ENCODE measurements at places on chromosomes 3 and 15.

DNA sequence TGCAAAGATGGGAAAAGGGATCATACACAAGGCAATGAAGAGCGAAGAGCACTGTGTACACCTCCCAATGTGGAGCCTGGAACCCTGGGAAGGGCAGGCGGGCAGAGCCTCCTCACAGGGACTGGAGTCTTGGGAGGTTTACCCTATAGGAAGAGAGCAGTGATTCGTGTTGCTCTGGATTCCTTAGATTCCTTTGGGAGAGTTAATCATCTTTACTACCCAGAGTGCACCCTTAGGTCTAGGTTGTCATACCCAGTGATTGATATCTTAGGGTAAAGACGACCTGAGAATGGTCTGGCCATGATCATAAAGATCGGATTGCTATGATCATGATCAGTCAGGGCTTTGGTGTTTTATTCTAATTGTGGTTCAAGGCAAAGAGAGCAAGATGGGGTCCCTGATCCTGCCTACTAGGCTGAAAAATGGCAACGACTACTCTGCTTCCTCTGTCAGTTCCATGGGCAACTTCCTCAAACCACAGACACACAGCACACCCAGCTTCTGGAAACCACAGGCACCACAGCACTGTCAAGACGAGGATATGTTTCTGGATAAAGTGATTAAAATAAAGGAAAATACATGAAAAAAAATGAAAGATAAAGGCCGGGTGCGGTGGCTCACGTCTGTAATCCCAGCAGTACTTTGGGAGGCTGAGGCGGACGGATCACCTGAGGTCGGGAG lies 20.4 kb upstream of the MAP6D1 start:
- DNase-seq: no peak

- DNase-seq: no peak
Observed at GRCh38 chr3:70064194-70064779, 64.8 kb downstream of the SAMMSON start.

- DNase-seq: no peak
Observed at GRCh38 chr15:73888224-73889041, 15.1 kb downstream of the TBC1D21 start.

DNA sequence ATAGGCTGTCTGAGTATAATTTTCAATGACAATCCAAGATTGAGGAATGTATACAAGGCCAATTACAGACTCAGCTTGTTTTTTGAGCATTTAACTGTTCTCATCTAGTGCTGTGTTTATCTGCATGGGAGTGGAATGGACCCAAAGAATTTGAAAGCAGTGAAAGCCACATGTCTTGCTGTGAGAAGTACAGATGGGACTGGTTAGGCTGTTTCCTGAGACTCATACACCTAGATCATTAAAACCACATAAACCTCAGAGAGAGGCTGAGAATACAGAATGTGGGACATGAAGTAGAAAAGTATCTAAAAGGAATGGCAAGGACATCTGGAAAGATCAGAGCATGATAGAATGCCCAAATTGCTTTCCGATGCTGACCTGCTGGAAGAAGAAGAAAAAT lies 224.6 kb downstream of the NLGN1 start:
- no peak for DNase-seq

- DNase-seq: no peak
Observed at GRCh38 chr3:131582438-131582837, 79.7 kb upstream of the MRPL3 start.

DNA sequence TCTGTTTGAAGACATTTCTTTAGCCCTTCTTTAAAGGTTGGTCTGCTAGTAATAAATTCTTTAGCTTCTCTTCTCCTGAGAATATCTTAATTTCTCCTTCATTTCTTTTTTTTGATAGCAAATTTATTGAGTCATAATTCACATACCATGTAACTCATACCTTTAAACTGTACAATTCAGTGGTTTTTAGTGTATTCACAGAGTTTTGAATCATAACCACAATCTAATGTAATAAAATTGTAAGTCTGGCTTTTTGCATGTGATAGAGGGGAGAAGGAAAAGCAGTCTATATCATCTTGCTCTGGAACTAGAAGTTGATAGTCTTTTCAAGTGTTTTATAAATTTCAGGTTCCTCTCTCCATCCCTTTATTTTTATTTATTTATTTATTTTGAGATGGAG lies 81.3 kb downstream of the APBA2 start:
- no peak for DNase-seq

DNA sequence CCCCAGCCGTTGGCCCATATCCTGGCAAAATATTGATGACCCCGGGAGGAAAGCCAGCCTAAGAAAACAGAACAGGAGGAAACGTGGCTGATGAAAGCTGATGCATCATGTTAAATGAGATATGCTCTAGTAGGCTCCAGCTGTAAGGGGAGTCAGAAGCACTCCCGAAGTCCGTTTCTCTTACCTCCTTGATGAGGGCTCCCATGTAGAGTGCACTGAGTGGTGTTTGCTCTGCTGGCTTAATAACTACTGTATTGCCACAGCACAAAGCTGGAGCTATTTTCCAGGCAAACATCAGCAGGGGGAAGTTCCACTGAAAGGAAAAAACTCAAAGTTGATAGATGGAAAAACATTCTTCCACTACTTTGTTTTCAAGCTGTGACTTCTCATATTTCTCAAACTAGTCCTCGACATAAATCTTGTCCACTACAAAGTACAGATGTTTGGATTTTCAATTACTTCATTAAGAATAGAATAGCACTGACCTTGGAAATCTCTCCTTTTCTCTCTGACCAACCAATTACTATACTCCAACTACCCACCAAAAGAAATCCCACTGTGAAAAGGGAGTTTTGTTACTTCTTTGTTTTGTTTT lies 72.7 kb downstream of the ALDH1A2 start:
- no peak for DNase-seq

GRCh38 chr3:141389703-141390102 lies 21.4 kb downstream of the ZBTB38 start:
- no peak for DNase-seq

- DNase-seq: no peak
Observed at GRCh38 chr15:48395521-48396011, 64.3 kb downstream of the DUT start.

- no peak for DNase-seq
Observed at GRCh38 chr3:29004885-29005599, 275.8 kb upstream of the RBMS3 start.

GRCh38 chr3:153752405-153753027 lies 368.7 kb upstream of the ARHGEF26 start:
- DNase-seq: no peak

DNA sequence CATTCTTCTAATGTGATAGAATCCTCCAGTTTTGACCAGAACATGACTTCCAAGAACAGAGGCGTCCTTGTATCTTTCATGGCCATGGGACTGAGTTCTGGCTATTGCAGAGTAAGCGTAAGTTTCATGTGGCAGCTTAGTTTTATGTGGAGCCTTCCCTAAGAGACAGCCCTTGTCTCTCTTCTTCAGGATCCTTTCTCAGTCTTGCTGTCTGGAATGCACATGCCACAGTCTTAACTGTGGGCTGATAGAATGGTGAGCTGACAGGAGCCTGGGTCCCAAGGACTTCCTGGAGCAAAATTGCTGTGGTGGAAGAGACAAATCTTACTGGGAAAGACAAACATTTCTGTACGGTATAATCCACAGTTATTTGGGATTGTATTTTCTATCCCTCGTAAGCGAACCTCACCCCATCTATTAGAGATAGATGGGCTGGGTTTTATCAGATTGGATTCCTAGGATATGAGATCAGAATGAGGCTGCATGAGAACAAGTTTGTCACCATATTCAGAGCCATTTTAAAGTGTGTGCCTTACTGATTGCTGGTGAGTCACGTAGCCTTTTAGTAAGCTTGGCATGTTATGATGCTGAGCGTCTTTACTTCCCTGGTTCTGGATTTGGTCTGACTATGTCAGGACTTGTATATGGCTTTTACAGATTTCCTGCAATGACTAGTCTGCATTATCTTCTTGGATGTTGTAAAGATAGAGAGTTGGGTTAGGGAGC lies 32.8 kb downstream of the CDIN1 start:
- no peak for DNase-seq

- no peak for DNase-seq
Observed at GRCh38 chr3:167930453-167930852, 165.3 kb downstream of the GOLIM4 start.

GRCh38 chr3:40502034-40502433 lies 3.8 kb upstream of the ZNF620 start:
- DNase-seq: no peak

- no peak for DNase-seq
Observed at GRCh38 chr15:61989667-61990066, 70.6 kb downstream of the VPS13C start.

DNA sequence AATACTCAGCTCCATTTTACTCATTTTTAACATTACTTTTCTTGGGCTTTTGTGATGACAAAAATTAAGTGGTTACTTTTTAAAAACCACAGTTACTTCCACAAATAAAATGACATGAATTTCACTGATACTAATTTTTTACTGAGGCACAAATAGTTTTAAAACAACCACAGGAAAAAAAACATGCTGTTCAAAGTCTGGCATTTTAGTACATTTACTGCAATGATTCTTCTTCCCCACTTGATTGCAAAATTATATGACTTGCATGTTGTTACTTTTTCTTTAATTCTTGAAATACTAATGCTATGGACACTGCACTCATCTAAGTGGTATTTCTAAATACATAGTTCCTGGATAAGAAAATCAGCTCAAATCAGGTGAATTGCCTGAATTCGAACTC lies 24.8 kb upstream of the SLMAP start:
- no peak for DNase-seq

DNA sequence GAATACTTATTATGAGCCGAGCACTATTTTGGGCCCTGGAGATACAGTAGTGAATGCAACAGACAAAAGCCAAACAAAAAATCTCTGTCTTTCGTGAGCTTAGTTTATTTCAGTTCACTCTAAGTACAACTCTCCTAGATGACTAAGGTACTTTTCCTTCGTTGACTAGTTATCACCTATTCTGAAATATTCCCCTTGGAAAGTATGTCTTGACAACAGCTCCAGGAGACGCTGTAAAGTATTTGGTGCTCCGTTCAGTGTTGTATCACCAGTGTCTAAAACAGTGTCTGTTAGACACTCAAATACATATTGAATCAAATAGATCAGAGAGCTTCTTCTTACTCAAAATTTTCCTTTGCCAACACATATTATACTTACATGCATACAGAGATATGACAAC lies 119.6 kb downstream of the TFDP2 start:
- DNase-seq: no peak

DNA sequence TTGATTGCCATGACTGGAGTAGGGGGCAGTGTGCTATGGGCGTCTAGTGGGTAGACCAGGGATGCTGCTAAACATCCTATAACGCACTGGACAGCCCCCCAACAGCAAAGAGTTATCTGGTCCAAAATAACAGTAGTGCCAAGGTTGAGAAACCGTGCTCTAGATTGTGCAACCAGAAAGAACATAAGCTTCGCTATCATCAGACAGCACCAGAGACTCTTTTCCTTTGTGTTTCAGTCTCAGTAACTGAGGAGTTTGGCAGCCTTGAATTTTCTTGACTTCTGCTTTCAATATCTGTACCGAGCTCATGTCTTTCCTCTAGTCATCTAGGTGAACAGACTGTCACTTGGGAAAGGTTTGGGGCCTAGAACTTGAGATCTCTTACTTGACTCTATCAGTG lies 8.8 kb downstream of the ARID3B start:
- DNase-seq: no peak

- DNase-seq: peak; percentile 24
Observed at GRCh38 chr3:10437272-10437994, 68.0 kb downstream of the ATP2B2 start.

GRCh38 chr3:177410730-177411129 lies 213.4 kb upstream of the TBL1XR1 start:
- DNase-seq: no peak

DNA sequence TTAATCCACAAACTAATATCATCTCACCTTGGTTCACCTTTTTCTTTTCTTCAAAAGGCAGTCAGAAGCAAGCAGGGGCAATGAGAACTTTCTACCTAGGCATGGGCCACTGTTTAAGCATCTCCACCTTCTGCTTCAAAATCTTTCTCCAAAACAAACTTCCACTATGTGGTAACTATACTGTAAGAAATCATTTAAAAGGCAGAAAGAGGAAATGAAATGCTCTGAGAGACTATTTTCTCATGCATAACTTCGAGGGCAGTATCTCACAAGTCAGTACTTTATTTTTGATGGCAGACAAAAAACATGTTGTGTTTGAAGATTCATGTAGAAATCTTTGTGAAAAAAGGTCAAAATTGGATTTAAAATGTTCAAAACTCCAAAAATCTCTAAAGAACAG lies 419.7 kb downstream of the ZBTB20 start:
- no peak for DNase-seq

DNA sequence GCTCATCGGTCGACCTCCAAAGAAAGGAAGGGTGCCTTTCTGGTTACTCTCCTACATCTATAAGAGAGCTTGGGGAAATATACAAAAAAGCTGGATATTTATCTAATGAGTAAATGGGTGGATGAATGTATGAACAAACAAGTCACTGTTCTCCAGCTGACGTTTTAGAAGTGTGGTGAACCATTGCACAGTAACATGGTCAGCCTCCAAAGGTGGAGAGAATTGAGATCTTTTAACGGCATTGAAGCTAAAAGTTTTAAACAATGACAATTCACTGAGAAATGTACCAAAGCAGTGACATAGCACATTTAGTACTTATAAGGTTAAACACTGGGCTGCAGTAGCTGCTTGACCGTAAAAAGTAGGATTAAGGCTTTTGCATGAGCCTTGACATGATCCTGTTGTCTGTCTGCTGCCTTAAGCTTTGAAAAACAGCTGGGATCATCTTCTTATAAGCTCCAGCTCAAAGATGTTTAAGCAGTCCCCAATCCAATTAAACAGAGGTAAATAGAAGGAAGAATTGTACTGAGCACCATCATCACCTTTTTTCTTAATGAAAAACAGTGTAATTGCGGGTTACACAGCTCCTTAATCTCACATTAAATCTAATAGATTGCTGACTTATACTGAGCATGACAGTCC lies 222.9 kb downstream of the WDR72 start:
- DNase-seq: no peak

- no peak for DNase-seq
Observed at GRCh38 chr15:86879250-86880229, 799.9 kb downstream of the AGBL1 start.

- no peak for DNase-seq
Observed at GRCh38 chr15:57718309-57718708, 11.8 kb downstream of the POLR2M start.

GRCh38 chr3:9395570-9396300 lies 1.7 kb upstream of the SETD5 start:
- no peak for DNase-seq

DNA sequence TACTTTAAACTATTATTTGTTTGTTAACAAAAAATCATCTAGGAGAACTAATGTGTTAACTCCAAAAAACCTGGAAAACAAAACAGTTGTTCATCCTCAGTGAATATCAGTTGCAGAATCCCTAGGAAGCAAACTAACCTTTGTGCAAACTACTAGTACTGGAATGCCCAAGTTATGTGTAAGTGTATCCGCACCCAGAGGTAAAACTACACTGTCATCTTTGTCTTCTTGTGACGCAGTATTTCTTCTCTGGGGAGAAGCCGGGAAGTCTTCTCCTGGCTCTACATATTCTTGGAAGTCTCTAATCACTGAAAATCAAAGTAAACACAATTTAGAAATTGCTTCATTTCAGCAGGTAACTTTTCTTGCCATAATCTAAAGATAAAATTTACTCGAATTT lies 29.8 kb downstream of the DYNC1LI1 start:
- no peak for DNase-seq
